SK-N-DZ (cell line): ENCODE measurements at places on chromosomes 1 and 21.
A peak's percentile ranks its signal among the peaks of the same experiment; 100 is the strongest.

DNA sequence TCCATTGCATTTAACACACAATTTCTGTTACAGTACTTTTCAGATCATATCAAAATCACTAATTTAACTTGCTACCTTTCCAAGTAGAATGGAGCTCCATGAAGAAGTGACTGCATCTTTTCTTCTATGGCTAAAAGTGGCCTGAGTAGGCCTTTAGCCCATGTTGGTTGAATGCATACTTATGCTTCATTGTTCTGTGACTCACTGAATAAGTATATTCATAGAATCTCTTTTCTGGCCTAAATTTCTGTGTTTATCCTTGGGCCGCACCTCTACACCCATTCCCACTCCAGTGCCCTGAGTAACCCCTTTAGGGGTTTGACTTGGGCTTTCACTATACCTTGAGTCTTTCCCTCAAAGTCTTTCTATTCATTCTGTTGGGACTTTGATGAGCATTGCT is 42.1 kb upstream of the ARHGAP29 start:
- no peak for DNase-seq

GRCh38 chr1:104132382-104132973 is 382.8 kb downstream of the AMY1C start:
- DNase-seq = peak; percentile 57

DNA sequence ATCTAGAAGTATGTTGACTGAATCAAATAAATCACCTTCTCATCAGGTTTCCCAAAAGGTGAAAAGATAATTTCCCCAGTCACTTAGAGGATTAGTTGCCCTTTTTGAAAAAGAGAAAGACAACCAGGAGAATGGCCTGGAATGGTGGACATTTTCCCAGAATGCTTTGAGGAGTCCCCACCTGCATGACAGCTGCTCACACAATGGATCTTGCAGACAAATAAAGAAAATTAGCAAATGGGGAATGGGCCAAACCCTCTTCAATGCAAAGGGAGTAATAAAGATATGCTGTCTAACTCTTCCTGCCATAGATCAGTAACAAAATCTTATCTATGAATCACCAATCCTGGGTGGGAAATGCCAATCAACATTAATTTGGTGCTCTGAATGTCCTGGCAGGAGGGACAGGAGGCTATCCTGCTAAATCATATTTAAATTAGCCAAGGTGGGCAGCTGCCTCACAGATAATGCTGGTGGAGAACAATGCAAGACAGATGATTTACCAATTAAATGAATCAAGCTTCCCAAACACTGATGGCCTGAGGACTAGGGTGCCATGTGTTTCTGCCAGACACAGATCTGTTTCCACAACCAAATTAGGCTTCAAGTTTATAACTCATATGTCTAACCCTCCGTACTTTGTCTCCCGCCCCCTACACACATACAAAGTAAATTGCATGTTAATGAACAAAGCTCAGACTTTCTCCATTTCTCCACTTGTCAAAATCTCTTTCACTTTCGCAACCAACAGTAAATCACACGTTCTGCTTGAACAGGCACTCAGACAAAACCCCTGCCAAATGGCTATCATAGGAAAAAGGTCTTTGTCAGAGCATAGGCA is 488.0 kb upstream of the PLXNA2 start:
- DNase-seq = peak; percentile 96

DNA sequence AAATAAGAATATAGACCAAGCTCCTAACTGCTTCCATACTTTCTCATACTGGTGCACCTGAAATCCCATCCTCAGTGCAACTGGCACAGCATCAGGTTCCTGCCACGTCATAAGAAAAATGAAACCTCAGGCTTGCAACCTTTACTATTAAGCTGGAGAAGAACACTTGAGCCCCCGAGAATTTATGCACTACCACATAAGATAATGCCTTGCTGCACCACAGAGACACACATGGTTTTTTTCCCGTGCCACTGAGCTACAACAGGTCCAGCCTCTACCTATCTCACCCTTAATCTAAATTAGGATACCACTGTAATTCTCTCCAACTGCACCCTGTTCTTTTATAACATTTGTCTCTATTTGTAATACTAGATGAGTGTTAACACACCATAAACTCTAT is 174.5 kb downstream of the DENND1B start:
- no peak for DNase-seq

DNA sequence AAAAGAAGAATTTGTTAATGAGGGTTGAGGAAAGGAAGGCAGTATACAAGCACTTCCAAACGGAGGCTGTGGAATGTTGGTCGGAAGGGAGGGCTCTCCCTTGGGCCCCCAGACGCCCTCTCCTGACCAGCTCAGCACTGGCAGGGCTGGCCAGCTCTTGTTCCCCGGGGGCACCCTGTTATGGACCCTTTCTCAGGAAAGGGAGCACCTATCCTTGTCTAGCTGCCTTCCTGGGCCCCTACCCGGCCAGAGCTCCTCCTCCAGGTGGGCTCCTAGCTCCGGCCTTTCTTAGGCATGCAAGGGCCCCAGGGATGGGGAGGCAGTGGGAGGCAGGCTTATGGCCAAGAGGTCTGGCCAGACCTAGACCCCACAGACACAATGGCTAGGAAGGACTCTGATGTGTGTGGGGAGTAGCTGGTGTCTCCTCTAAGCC is 926 bp downstream of the BLACAT1 start:
- DNase-seq = no peak
